NT2/D1 (cell line): ENCODE measurements at places on chromosomes 5 and 9.

GRCh38 chr5:96566833-96567587 is 95.2 kb upstream of the CAST start:
- DNase-seq, result no peak

DNA sequence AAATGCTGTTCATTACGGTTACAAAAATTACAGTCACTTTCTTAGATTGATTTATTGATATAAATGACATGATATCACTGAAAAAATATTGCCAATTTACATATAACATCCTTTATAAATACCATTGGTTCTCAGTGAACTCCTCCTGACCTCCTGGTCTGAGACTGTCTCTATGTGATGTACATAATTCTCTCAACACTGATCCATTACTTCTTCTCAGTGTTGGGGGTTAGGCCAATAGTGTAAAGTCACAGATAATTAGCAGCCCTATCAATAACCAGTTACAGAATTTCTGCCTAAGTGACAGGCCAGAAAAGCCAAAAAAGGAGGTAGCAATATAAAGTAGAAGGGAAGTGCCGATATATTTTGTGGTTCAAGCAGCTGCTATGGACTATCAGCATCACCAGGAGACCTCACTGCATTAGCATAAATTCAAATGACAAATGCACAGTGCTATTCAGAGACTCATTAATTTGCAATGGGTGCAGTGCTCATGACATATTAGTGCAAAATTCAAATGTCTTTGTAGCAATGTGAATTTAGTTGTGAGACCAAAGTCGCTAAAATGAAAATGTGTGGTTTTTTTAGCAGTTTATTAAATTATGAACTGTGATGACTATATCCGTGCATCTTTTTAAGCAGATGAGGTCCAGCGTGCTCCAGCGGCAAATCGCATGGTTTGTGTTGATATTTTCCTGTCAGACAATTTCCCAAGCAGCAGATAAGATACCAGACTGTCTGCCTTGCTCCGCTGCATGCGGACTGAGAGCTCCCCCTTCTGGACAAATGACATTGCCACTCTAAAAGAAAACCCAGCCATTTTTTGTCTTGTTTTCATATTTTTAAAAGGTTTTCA is 144.6 kb downstream of the CETN3 start:
- DNase-seq, result peak; percentile 33

GRCh38 chr9:71544464-71544863 is 223.8 kb downstream of the CEMIP2 start:
- no peak for DNase-seq

DNA sequence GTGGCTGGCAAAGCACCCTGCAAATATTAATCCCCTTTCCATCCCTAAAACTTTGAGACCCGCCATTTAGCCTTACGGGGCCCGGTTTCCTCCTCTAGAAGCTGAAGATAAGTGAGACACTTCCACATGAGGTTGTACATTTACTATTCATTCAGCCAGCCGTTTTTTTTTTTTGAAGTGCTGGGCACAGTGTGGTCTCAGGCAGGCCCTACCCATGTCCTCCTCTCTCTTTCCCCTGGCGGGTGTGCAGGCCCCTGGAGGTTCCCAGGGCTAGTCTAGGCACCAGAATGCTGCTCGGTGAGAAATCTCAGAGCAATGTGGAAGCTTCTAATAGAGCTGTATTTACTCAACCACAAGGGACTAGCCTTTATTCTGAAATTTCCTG is 107.4 kb upstream of the LARP1 start:
- DNase-seq, result no peak

- DNase-seq, result no peak
Observed at GRCh38 chr5:161064297-161064696, 212.3 kb upstream of the ATP10B start.

DNA sequence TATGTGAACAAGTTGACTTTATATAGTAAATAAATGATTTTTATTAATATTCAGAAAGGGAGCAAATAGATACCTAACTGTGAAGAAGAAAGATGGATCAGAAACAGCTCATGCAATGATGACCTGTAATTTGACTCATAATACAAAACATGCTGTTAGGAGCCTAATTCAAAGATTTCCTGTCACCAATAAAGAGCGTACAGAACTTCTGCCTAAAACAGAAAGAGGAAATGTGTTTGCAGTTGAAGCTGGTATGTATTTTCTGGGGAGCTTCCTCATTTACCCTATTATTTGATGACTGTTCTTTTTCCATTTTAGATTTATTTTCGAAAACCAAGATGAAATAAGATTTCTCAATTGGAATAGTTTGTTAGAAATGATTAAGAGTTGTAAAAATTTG is 11.4 kb downstream of the YTHDC2 start:
- no peak for DNase-seq

- DNase-seq, result no peak
Observed at GRCh38 chr5:159216454-159216853, 7.1 kb upstream of the RNF145 start.

DNA sequence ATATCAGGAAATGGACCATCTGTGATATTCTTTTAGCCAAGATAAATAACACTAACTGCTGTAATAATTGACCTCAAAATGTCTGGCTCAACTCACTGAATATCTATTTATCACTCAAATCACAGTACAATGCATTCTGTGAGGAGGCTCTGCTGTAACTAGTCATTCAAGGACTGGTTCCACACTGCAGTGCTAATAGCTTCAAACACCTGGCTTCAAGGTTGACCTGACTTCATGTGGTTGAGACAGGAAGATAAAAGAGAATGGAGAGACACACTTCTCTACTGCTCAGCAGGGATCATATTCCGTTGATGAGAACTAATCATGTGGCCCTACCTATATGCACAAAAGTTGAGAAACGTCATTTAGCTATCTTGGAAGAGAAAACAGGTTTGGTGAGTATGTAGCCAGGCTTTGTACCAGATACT is 3.4 kb upstream of the RHOBTB3 start:
- DNase-seq, result no peak
